ENCODE measurements at places on chromosomes 4 and X.
A peak's percentile ranks its signal among the peaks of the same experiment; 100 is the strongest.

DNA sequence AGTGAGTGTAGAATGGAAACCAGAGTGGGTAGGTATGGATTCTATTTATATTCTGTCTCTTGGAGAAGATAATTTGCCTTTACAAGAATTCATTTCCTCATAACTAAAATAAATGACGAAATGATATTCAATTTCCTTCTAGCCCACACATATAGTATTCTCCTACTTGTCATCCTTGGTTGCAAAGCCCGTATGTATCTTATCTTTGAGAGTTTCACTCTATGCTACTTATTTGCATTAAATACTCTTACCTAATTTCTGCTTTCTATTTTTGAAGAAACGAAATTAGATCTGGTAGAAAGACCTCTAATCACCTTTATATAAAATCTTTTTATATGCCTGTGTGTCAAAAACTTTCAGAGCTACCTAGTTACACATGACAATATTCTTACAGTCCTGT, 457.7 kb downstream of the NKX6-1 start:
- no peak for DNase-seq

- DNase-seq = no peak
Measured at GRCh38 chr4:19698961-19699360, 552.7 kb upstream of the SLIT2 start.

GRCh38 chr4:25075129-25075528, 44.4 kb upstream of the LGI2 start:
- DNase-seq = no peak

DNA sequence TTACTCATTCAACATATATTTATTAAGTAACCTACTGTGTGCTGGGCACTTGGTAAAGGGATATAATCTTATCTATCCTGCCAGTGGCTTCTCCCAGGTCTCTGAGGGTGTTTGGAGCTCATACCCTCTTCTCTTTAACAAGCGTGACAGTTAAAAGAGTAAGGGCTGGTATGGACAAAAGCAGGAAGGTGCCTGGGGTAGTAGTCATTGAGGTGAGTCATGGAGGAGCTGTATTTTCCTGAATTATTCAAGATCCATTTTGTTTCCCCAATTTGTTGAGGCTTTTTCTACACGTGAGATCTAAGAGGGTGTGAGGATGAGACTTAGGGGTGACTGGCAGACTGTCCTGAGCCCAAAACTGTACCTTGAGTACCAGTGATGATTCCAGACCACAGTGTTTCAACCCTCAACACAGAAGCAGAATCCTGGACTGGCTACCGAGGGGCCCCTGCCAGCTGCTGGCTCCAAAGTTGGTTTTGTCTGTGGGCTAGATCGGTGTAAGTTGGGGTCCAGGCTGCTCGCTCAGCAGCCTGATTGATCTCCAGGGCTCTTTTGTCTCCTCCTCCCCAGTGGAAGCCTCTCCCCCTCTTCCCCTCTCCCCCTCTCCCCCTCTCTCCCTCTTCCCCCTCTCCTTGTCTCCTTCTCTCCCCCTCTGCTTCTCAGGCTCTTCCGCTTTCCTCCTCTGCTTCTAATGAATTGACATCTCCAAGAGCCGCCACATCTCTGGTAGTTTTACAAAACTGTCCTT, at the start of gene DRP2:
Gene DRP2, plus strand, starts transcription at position 671 of the 748 bp plus-strand sequence. CDS start 11,862 bp downstream, outside the sequence.
- DNase-seq = no peak

DNA sequence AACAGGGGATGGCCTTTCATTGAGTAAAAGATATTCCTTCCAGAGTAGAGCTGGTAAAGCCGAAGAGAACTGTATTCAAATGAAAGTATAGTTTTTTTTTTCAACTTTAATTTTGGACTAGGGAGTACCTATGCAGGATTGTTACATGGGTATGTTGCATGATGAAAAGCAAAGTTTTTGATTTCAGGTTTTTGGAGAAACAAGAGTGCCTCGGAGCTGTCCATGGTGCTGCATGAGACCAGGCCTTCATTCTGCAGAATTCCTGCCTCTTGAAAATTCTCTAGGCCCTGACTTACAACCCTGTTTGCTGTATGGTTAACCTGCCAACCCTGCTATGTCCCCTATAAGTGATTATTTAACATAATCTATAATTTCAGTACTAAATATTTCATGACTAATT, 1065.7 kb upstream of the FTHL17 start:
- no peak for DNase-seq

DNA sequence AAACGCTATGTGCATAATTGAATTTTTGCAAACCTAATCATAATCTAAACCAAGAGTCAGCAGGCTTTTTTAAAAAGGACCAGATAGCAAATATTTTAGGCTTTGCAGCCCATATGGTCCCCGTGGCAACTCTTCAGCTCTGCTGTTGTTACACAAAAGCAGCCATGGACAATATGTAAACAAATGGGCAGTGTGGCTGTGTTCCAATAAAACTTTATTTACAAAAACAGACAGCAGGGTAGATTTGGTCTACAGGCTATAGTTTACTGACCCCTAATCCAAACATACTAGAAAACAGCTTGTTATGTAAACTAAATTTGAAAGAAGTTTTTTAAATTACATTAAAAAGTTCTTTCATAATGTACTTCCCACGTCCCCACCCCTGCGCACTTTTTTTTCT, 53.1 kb downstream of the FUNDC1 start:
- no peak for DNase-seq

- no peak for DNase-seq
Measured at GRCh38 chrX:48784726-48785125, 1.7 kb upstream of the GATA1 start.

DNA sequence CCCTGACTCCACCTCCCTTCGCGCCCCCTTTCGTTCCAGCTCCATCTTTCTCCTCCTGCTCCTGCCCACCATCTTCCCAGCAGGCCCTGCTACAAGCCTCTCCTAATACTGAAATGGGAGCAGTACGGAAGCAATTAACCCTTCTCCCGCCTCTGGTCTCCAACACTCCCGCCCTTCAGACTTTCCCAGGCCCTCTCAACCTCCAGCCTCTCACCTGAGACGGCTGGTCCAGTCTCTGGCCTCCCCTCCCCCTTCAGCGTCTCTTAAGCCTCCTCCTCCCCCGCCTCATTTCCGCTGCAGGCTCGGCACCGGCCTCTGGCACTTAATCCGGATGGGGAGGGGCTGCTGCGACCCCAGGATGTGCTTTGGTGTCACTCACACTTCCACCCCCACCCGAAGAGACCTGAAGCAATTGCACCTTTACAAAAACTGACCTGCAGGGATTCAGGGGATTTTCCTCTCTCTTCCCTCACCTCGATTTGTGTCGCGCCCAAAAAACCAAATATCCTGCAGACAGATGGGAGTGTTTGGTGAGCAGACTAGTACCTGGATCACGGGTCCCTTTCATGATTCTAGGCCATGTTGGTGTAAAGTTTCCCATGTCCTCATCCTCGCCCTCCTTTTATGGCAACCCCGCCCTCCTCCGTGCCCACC, 657 bp downstream of the TCEAL8 start:
- DNase-seq = peak; percentile 1

DNA sequence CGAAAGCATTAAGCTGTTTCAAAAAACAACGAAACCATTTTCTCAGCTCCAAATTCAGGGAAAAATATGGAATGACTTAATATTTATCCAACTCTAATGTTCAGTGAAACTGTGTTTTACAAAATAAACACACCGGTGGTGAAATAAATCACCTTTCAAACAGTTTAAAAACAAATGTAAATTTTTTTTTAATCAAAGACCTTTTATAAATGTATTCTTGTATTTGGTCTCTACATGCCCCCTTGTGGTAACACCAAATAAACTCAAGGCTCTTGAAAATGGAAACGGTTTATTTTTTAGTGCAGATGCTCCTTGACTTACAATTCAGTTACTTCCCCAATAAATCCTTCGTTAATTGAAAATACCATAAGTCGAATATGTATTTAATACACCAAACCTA, 45.8 kb upstream of the ITM2A start:
- no peak for DNase-seq

DNA sequence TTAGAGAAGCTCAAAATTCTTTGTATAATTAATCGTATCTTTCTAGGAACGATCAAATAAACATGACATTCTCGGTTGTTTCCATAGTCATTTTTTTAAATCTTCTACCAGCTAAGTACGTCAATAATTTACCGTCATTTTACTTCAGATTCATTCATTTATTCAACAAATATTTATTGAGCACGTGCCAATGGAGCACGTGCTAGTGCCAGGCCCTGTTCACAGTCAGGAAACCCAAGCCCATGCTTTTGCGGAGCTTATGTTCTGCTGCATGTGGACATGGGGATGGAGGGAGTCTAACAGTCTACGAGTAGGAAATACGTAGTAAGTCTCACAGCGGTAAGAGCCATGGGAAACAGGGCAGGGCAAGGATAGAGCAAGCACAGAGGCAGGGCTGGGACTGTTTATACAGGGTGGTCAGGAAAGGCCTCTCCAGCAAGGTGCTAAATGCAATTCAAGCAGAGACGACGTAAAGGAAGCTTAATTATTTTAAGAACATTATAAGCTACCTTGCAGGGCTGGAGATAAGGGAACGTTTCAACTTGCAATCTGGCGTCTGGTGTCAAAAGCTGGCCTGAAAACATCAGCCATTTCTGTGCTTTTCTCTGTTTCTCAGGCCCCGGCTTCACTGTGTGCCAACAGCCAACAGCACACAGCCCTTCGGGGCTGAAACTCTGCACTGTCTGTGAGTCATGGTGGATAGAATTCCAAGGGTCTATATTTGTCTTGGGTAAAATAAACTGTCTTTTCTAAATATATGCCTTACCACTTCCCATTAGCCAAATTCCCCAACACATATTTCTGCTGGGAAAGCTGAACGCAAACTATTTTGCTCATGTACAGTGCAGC, 517.1 kb upstream of the ZFP42 start:
- peak; percentile 75 for DNase-seq

GRCh38 chr4:12446256-12446655, 1017.6 kb upstream of the HS3ST1 start:
- DNase-seq = no peak
